Neural progenitor cell (in vitro differentiated cells): ENCODE measurements at places on chromosomes 12 and 14. TPM values are rescaled to one million over a fixed set of nuclear protein-coding genes. Genes with fewer than 3 reads are reported as not detected.
A peak's percentile ranks its signal among the peaks of the same experiment; 100 is the strongest.

DNA sequence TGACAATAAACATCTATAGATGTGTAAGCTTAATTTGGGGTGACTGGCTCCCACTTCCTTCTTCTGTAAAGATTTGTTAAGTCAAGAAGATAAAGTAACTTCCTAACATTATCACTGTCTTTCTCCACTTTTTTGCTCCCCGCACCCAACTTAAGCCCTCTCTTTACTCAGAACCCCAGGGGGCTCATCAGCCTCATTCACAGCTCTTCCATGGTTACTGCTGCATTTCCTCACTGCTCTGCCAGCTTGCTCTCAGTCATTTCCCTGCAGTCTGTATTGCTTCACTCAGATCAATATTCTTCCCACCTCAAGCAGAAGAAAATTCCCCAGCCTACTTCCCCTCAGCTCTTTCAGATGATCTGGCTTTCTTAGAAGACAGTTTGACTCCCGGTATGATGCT, 102.0 kb downstream of the PIK3C2G start:
- peak; percentile 33 for DNase-seq

ERP27 gene
- not detected in 2 replicates for total RNA-seq

ATP2B1 gene
- total RNA-seq: 97.5 and 177 TPM in 2 replicates

TAS2R14 gene
- total RNA-seq: 4.1 and 7.0 TPM in 2 replicates

DNA sequence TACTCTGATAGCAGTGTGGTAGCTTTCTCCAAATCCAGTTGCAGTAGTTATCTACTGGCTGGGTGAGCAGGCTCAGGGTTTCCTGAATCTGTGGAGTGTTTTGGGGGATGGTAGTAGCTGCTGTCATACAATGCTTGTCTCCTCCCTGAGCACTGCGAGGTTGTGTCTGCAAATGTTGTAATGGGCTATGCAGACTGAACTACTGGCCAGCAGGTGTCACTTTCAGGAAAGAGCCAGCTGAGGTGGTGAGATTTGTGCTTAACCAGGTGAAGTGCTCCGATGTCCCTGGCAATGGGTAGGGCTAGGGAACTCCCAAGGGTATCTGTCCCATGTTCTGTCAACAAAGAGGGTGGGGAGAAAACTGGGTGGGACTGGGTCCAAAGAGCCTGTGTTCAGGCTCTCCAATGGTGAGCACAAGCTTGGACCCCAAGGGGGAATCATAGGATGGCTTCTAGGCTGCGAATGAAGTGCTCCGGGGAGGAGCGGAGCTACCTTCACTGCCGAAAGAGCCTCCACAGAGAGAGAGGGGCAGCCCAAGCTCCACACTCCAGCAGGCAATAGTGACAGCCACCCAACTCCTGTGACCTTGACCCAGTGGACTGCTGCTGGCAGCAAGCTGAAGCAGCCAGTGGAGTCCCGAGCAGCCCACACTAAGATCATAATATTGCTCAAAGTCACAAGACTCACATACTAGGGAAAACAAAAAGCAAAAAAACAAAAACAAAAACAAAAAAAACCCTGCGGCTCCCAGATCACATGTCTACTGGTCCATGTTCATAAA, 1324.0 kb upstream of the USP15 start:
- peak; percentile 2 for DNase-seq

GRCh38 chr12:13293096-13293495, 96.6 kb downstream of the EMP1 start:
- no peak for DNase-seq

GRCh38 chr14:51846631-51847488, 13.6 kb upstream of the GNG2 start:
- peak; percentile 84 for DNase-seq

DNA sequence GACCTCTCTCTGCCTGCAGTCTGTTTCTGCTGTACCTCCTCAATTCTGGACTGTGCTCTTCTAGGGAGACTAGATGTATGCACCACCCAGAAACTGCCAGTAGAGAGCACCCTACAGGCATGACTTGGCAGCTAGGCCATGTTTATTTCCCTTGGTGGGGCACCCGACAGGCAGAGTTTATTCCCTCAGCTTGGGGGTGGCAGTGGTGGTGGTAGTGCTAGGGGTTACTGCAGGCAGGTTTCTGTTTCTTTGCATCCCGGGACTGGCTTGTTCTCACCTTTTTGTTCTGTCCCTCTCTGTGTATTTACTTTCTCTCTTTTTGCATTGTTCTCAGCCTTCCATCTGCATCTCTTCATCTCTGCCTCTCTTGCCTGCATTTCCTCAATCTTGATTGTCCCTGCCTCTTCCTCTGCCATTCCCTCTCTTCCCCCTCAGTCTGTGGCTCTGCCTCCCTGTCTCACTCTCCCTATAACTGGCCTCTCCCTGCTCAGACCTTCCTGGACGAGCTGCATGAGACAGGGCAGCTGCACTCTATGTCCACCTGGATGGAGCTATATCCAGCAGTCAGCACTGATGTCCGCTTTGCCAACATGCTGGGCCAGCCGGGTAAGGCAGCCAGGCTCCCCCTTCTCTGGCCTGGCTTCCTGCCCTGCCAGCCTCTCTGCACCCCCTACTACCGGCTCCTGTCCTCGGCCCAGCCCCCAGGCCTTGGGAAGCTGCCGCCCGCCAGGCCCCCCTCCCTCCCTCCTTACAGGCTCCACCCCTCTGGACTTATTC, 13.8 kb downstream of the PRPF40B start:
- DNase-seq: peak; percentile 72

ITGA7 gene
- 43.4 and 75.2 TPM in 2 replicates for total RNA-seq

- no peak for DNase-seq
These were observed 1.5 kb downstream of the FSCB start for GRCh38 chr14:44505588-44505987.

DHRS2 gene
- 0.59 and 2.8 TPM in 2 replicates for total RNA-seq

GRCh38 chr12:82968631-82969367, 282.1 kb downstream of the TMTC2 start:
- DNase-seq: no peak

DNA sequence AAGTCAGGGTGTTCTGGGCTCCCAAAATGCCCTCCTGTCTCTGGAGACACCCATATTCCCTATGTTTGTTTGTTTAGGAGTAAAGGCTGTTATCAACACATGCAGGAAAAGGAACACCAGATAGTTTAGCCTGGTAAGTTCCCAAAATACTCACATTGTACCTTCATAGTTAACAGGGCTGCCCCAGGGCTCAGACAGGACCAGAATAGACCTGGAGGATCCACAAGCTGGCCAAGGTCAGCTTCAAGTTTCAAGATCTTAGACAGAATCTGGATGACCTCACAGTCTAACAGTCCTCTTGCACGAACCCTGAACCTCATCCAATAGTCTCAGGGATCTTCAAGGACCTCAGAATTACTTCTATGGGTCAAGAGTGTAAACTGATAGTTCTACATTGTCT, 18.1 kb upstream of the HSP90B1 start:
- no peak for DNase-seq

- peak; percentile 14 for DNase-seq
These were observed 479.2 kb downstream of the RPS29 start for GRCh38 chr14:49106741-49107667.

DNA sequence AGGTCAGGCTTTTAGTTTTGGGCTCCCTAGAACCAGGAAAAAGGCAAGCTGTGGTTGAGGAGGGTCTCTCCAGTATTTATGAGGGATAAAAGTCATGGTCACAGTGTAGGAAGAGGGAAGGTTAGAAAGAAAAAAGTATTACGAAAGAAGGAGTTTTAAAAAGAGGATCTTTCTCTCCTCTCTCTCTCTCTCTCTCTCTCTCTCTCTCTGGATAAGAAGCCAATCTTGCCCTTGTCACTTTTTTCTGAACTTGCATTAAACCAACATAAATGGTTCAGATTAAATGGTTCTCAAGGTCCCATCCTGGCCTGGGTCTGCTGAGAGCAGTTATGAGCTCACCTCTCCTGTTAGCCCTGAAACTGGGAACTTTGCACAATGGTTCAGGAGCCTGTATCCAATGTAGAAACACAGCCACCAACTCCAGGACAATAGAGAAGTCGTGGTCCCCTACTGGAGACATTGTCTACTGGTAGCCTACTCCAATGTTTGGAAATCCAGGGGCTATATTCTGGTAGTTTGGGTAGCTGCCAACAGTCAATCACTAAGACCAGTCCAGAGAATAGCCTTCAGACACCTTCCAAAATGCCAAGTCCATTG, 131.9 kb downstream of the DAD1 start:
- DNase-seq: no peak

DNA sequence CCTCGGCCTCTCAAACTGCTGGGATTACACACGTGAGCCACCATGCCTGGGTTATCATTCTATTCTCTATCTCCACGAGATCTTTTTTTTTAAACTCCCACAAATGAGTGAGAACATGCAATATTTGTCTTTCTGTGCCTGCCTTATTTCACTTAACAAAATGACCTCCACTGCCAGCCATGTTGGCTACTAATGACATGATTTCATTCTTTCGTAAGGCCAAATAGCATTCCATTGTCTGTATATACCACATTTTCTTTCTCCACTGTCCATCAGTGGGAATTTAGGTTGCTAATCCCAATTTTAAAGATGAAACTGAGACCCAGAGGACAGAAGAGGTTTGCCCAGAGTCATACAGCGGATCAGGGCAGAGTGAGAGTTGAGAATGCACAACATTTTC, 10.9 kb upstream of the TRPV4 start:
- DNase-seq: no peak

AQP6 gene
- total RNA-seq: 0.12 TPM in 1 of 2 replicates, not detected in the other

DNA sequence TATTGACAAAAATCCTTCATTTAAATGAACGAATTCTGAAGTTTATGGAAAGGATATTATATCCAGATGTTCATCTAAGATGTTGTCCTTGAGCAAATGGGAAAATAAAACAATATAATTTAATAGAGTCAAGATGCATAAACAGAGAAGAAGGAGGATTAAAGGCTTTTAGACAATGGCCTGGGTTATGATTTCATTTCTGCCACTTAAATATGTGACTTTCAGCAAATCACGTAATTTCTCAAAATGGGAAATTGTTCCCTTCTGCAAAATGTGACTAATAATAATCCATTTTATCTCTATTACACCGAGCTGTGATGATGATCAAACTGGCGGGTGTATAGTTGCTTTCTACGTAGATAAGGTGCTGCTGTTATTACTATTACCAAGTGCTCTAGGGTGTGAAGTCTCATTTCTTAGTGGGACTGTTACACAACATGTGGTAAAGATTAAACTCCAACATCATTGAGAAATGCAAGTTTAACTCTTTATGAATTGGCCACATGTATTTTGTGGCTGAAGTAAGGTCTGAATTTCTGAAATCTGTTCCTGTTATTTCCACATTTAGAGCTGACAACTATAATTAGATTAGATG, 157.0 kb downstream of the MYRFL start:
- no peak for DNase-seq

- DNase-seq: no peak
These were observed 302.3 kb upstream of the TMEM132C start for GRCh38 chr12:127964717-127965116.

DNA sequence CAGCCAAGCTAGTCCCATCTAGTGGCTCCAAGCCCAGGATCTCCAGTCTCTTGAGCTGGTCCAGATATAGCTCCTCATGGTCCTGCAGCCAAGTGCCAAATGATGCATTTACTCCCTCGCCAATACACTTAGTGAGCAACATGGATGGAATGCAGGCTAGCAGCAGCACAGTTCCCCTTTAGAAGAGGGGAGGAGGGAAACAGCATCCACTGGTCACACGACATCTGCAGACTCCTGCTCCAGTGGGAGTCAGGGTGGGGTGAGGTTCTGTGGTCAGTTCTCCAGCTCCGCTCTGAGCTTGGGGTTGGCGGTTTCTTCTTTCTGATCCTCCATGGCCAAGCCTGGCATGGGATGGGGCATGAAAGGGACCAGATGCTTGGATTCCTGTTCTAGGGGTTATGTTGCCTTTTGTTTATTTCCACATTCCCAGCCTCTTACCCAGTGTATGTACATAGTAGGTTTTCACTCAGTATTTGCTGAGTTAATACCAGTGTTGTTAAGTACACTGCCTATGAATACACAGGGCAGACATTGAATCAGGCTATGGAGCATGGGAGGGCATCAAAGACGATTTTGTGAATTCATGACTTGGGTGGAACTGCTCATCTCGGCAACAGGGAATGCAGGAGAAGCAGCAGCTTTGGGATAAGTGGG, 57.3 kb downstream of the GALNT16 start:
- no peak for DNase-seq

SLC39A5 gene
- 0.54 and 1.5 TPM in 2 replicates for total RNA-seq

DNA sequence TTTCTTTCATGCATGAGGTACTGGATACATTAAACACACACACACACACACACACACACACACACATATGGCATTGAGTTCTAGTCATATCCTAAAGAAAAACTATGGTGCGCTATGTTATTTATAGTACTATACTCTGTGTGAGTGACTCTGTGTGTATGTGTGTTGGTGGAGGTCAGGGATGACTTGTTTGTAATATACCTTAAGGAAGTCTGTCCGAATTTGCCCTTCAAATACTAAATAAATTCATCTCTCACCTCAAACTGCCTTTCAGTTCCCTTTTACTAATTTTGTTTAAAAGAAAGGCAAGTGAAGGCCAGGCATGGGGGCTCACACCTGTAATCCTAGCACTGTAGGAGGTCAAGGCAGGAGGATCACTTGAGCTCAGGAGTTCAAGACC, 2.1 kb upstream of the AKAP5 start:
- no peak for DNase-seq

DNA sequence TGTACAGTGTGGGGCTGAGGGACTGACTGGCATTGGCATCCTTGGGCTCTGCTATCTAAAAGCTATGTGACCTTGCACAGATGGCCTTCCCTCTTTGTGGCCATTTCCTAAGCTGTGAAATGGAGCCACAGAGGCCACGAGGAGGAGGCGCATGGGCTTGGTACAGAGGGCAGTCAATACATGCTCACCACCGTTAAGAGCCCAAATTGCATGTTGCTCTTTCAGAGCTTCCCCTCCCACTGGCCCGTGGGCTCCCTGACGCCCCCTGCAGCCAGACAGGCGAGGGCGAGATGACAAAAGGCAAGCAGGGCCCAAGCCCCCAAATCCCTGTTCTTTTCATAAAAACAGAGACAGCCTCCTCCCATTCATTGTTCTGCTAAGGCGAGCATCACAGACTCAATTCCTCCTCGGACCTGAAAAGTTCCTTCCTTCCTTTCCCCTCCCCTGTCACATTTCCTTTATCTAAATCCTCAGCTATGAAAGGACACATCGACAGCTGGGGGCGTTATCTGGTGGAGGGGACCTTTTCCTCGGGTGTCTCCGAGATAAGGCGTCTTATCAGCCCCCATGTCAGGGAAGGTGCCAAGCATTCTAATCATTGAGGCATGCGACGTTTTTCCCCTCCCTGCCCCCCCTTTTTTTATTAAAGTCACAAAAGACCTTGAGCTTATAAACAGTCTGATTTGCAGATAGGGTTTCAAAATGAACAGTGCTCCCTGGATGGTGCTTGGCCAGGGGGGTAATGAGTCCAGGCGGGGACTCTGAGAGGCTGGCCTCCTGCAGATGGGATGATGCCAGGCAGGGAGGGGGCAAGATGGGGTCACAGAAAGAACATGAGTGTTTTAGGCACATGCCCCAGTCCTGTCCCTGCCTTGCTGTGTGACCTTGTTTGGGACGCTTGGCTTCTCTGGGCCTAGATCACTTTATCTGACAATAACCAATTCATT, 26.4 kb downstream of the FAM222A start:
- DNase-seq: peak; percentile 80

GRCh38 chr12:108842361-108842760, 15.0 kb downstream of the SSH1 start:
- DNase-seq: no peak
